Stimulated activated CD4-positive, alpha-beta T cell treated with anti-CD3 and anti-CD28 coated beads, Interleukin-1b, Interleukin-23, amount 100 ng/mL, for 1 hour (primary cell): ENCODE measurements at places on chromosomes 12 and 14.

- DNase-seq: no peak
These were observed 458.4 kb upstream of the RGS6 start for GRCh38 chr14:71473843-71474242.

DNA sequence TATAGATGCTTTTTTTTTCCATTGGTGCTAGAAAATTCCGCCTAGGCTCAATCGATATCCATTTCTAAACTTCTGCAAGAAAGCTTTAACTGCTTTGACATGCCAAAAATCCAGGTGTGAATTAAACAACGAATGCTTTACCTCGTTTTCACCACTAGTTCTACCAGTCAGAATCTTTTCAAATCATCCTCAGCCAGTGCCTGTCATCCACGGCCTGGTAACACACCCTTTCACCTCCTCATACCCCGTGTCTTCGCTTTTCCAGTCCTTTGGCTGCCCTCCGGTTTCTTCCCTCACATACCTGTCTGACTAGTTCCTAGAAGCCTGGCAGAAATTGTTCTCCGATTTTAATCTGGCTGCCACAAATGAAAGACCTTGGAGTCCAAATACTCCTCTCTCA lies 1.4 kb upstream of the PHC1 start:
- DNase-seq: no peak

DNA sequence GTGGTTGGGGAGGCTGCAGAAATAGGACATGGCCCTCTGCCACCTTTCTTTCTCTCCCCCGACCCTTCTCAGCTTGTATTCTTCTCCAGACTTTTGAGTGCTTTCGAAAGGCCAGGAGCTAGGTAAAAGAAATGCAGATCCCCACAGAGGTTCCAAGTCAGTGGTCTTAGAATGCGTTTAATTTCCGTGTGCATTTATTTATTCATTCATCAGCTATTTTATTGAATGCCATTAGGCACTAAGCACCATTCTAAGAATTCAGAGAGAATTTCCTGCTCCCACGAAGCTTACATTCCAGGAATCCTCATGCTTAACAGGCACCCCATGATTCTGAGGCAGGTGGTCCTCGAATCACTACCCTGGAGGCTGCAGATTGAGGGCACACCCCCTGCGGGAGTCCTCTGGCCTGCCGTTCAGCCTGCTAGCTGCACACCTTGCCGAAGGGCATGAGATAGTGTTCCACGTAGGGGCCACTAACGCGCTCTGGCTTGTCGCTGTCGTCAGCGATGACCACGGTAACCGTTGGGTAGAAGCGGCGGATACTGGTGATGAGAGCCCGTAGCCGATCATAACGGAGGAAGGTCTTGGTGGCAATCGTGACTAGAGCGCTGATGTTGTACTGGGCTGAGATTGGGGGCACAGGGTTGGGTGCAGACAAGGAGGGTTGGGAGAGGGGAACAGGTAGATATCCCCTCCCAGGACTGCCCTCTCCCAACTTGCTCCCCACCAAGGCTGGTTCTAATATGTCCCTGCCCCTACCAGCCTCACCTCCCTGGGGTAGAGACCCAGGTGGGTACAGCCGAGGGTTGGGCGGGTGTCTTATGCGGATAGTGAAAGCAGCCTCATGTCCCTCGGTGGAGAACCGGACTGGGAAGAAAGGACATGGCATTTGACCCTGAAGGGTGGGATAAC lies 4.5 kb downstream of the B4GALNT1 start:
- DNase-seq: no peak

- no peak for DNase-seq
These were observed 50.7 kb upstream of the TMEM260 start for GRCh38 chr14:56528927-56529326.

DNA sequence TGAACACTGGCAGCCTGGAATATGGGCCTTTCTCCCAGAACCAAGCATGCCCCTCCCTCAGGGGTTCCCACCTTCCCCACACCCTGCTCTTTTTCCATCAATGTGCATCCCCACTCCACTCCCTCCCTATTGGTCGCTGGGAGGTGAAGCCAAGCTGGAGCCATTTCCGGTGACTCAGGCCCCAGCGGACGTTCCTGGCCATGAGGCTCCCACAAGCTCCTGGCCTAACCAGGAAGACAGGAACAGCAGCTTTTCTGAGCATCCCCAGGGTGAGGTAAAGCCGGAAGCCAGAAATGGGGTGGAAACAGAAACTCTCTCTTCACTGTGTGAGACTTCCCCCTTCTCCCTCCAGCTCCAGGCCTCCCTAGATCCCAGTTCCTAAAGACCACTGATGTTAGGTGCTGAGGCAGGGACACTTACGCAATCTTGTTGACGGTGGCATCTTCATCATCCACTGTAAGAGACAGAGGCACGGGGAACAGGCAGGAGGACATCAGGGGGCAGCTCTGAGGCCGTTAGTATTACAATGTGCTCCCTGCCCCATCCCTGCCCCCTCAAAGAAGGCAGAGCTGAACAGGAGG lies 5.1 kb downstream of the LMBR1L start:
- no peak for DNase-seq

DNA sequence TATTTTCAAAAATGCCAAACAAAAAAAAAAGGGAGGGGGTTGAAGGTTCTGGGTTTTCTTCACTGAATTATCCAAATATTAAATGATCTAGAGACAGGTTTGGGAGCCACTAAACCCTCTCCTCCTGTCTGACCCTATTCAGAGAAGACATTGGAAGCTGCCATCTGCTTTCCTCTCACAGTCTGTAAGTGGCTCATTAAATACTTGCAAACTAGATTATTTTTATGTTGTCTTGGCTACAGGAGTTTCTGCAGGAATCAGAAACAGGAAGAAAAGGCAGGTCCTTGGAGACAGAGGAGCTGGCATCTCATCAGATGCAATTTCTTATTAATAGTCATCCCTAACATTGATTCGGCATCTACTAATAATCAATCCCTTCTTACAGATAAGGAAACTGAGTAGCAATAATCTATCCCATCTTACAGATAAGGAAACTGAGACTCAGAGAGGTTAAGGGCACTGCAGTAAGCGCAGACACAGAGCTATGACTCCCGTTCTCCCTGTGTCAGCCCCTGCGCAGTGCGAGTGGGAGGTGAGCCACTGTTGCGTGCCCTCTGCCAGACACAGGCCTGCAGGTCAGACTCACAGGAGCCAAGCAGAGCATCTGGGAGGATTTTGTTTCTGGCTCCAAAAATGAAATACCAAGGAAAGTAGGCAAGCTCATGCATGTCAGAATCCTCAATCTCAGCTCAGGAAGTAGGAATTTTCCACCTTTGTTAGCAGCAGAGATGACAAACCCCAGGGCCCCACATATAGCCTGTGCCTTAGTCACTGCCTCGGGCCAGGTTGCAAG lies 11.0 kb downstream of the BDKRB2 start:
- no peak for DNase-seq

- DNase-seq: no peak
These were observed 24.3 kb downstream of the GEMIN2 start for GRCh38 chr14:39138440-39138839.

DNA sequence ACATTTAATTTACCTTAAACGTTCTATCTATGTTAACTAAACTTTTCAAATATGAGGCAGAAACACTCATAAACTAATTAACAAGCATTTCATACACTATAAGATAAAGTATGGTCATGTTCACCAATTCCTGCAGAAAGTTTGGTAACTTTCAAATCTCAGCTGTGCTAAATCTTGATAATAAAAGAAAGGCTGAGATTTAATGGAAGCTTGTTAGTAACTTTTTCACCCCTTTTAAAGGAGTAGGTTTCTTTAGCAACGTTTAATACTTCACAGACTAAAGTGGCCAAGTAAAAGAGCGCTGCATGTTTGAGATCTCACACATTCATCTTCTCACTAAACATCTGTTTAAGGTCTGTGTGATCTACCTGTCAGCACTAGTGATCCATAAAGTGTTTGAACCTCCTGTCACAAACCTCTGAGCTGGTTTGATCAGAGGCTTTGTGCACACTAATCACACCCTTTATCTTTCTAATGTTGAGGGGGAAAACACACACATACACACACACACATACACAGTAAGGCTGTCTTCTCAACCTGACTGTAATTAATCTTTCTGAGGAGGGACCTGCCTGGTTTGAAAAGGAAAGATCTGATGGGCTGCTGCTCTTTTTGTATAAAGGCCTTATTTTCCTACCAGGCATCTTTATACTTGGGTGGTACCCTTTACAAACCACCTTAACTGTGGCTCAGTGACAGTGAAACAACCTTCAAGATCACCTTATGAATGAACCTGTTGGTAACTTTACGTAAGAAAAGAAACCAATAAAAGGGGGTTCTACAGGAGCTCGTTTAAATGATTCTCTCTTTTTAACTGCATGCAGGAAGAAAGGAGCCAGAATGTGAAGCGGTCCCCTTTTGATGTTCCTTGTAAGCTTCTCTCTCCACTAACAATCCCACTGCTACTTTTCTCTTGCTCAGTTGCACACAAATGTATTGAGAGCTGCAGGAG lies 244.2 kb downstream of the SOX5 start:
- no peak for DNase-seq

- DNase-seq: no peak
These were observed 492 bp upstream of the BTBD6 start for GRCh38 chr14:105247715-105248367.

- no peak for DNase-seq
These were observed at the start of gene PYM1 for GRCh38 chr12:55927588-55928502. Gene PYM1 (minus strand): TSS chr12:55927894. CDS start chr12:55927761, 133 bp downstream.
